ENCODE measurements at places on chromosomes 6 and 20.
A peak's percentile ranks its signal among the peaks of the same experiment; 100 is the strongest.

- no peak for DNase-seq
Observed at GRCh38 chr6:21946298-21946783, 350.5 kb downstream of the PRL start.

GRCh38 chr20:13274275-13274861 lies 53.3 kb downstream of the ISM1 start:
- no peak for DNase-seq

DNA sequence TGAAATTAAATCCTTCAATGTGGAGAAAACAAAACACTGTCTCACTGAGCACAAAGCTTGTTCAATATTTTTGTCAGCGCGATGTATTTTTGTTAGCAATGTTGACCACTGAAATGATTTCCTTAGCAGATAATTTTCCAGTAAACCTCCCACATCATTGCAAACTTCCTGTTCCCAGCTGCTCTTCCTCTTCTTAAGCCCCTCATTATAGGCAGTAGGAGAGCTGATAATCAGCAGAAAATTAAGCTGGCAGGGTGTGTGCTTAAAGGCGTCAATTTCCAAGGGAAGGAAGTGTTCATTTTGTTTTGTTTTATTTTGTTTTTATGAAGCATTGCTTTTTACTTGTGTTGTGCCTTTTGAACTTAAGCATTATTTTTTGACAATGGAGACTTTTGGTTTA lies 29.1 kb upstream of the TMEM14A start:
- DNase-seq: peak; percentile 73

GRCh38 chr20:41044409-41045062 lies 15.9 kb downstream of the TOP1 start:
- no peak for DNase-seq

DNA sequence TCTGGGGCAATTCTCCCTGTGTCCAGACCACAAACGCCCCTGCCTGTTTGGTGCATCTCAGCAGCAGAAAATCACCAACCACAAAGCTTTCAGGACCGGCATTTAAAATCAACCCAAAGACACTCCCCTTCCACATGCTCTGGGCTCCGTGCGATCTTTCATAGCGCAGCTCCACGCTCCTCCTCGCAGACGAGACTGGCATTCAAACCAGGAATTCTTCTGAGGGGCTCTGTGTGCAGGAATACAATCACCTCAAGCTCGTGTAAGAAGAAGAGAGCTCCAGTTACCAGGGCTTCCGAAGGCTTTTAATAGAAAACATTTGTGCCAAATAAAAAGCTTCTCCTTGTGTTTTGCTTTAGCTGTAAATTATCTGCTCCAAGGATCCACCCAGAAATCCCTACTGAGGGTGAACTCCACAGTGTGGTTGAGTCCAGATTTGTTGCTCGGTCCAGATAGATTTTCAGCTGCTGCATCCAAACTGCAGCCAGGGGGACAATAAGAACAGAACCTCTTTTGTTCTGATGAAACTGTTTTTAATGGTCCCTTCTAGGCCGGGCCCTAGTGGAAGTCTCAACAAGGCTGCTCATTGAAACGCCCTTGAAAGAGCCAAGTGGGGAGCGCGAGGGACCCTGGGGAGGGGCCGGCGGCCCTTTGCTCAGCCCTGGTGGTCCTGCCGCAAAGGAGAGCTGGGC lies 16.4 kb upstream of the BMP7 start:
- DNase-seq: no peak

DNA sequence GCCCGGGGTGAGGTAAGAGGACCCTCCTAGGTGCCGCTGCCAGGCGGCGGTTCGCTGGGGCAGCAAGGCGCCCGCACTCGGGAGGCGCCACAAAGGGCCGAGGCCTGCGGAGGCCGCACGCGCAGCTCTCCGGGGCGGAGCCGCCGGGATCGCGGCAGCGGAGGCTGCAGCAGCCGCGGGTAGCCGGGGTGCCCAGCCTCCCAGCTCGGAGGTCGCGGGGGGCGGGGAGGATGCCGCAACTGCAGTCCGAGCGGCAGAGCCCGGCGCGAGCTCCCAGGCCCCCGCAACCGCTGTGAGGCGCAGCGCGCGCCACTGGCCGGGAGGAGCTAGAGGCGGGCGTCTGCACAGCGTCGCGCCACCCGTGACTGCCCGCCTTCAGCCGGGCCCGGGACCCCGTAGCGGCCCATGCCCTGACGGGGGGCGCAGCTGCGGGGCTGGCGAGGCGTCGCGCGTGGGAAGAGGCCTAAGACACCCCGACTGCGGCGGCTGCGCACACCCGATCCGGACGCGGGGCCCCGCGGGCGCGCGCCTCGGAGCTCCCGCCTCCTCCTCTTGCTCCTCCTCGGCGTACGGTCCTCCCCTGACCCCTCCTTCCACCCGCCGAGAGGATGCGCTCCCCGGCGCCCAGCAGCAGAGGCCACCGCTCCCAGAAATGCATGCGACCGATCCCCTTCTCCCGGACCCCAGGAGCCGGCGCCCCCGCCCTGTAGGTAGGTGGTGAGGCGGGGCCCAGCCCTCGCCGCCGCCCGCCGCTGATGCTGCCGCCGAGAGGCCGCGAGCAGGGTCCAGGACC lies at the start of gene NCOA7:
NCOA7 (plus strand) TSS at position 603 of the 793 bp plus-strand sequence. CDS start 24,395 bp downstream, outside the sequence.
- DNase-seq: peak; percentile 81

- no peak for DNase-seq
Observed at GRCh38 chr6:149224399-149224798, 93.1 kb upstream of the TAB2 start.

DNA sequence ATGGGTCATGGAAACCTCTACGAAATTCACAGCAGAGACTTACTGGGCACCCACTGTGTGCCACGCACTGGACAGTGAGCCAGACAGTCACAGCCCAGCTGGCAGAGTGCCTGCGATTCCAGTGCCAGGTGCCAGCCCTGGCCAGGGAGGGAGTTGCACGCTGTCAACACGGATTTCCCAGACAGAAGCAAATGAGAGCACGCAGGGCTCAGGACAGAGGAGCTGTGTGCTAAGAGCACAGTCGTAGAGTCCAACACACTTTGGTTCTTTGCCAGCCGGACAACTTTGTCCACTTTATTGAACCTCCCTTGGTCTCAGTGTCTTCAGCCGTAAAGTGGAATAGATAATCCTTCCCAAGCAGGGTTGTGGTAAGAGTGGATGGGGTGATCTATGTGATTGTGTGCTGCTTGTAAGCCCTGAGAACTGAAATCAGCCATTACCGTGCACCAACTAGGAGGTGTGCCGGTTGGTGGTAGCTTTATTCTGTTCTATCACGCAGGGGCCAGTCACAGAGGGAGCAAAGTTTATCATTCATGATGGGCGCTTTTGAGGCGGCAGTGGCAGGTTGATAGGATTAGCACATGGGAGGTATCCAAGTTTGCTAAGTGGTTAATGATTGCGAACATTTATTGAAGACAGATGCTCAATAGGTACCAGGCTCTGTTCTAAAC lies 40.6 kb downstream of the SIRPA start:
- DNase-seq: no peak

GRCh38 chr6:147204060-147204785 lies at the start of gene STXBP5:
Gene STXBP5 (plus strand): TSS chr6:147204417. CDS start chr6:147204533, 116 bp downstream.
- no peak for DNase-seq

GRCh38 chr6:55016261-55016660 lies 158.1 kb upstream of the HCRTR2 start:
- no peak for DNase-seq

GRCh38 chr6:84771756-84772356 lies 7.5 kb upstream of the TBX18 start:
- DNase-seq: no peak

DNA sequence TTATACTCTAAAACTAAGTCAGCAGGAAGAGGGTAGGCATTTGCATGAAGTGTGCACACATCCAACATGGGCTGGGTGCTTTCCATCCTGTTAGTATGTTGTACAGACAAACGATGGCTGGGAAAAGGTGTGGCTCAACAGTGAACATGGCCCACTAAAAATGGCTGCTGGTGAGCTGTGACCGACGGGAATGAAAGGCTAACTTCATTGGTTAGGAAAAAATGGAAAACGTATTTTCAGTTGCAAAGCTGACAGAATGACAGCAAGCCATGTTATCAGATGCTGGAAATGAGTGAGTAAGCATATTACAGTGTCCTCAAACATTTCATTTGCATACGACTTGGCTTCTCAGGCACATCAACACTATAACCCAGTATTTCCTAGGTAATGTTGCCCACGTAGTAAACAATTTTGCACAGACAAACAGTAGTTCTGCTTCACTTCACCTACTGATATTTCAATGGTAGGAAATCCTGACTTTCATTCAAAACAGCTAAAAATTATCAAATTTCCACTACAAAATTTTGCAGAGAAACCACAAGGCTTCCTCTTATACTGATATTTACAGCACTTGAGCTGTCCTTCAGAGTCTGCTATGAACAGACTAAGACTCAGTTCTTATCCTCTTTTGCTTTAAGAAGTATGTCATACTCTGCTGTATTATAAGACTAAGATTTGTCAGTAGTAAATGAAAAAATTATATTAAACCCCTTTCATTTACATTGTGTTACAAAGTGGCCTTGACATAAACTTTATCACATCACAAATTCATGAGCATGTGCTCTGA lies 98.9 kb downstream of the IRF4 start:
- no peak for DNase-seq

GRCh38 chr20:45088247-45088646 lies 12.7 kb downstream of the KCNS1 start:
- no peak for DNase-seq

DNA sequence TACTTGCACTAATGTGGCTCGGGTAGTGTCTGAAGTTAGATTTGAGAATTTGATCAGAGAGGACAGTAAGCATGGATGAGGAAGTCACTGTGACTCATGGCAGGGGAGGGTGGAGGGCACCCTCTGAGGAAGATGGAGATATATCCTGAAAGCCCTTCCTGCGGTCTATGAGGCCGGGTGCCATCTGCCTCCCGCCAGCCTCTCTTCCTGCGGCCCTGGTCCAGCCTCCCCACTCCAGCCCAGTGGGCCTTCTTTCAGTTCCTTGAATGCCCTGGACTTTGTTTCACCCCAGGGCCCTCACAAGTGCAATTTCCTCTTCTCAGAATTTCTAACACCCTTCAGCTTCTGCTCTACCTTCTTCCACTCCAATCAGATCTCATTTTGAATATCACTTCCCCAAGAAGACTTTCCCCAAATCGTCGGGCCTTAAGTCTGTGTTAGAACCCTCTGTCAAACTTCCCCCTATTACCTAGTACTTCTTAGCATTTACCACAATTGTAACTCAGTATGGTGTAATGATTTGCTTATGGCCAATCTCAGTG lies 20.2 kb upstream of the TNFAIP3 start:
- peak; percentile 93 for DNase-seq

- no peak for DNase-seq
Observed at GRCh38 chr6:7463785-7464184, 74.2 kb downstream of the RIOK1 start.

DNA sequence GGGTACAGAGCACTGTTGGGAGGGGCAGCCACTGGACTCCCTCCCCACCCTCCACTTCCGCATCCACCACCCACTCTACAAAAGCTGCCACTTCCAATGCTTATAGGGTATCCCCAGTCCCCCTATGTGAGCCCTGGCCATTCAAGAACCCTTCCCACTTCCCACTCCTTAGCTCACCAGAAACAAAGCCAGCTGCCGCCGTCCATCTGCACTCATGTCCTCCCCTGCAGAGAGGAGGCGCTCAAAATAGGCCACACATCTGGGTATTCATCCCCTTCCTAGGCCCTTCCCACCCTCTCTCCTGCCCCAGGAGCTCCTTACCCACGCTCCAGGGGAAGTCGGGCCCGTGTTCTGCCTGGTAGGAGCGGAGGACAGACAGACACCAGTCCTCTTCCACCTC lies 6.5 kb upstream of the LY6G5C start:
- no peak for DNase-seq

- no peak for DNase-seq
Observed at GRCh38 chr20:22555791-22556564, 28.4 kb downstream of the FOXA2 start.

- DNase-seq: peak; percentile 78
Observed at GRCh38 chr20:51535075-51535386, 7.5 kb downstream of the NFATC2 start.

DNA sequence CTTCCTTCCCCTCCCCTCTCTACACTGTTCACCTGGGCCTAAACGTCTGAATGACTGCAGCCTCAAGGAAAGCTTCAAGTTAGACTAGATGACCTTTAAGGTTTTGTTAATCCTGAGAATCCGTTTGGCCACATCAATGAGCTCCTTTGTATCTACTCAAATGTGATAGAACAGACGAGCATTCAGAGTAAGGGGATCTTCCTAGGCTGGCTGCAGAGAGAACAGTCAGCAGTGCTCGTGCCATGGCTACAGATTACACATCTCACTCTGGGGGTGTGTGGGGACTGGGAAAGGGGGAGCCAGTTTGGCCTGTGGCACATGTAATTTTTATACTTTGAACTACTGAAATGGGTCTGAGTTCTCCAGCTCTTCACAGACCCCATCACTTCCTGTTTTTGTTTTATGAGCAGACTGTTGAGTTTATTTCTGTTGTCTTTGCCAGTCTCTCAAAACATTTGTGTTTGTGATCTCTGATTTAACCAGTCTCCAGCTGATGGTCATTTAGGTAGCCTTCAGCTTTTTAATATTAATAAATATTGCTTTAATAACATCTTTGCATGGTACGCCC lies 50.9 kb downstream of the KCNS1 start:
- no peak for DNase-seq

DNA sequence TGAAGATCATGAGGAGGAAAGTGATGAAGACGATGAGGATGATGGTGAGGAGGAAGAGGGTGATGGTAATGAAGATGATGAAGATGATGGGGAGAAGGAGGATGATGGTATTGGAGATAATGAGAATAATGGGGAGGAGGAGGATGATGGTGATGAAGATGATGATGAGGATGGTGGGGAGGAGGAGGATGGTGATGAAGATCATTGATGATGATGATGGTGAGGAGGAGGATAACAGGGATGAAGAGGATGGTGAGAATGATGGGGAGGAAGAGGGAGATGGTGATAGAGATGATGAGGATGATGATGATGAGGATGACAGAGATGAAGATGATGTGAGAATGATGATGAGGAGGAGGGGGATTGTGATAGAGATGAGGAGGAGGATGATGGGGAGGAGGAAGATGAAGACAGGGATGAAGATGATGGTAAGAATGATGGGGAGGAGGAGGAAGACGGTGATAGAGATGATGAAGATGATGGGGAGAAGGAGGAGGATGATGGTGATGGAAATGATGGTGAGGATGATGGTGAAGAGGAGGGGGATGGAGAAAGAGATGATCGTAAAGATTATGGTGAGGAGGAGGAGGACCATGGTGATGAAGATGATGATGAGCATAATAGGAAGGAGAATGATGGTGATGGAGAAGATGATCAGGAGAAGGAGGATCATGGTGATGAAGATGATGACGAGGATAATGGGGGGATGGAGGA lies 273.7 kb downstream of the SMOC2 start:
- no peak for DNase-seq

DNA sequence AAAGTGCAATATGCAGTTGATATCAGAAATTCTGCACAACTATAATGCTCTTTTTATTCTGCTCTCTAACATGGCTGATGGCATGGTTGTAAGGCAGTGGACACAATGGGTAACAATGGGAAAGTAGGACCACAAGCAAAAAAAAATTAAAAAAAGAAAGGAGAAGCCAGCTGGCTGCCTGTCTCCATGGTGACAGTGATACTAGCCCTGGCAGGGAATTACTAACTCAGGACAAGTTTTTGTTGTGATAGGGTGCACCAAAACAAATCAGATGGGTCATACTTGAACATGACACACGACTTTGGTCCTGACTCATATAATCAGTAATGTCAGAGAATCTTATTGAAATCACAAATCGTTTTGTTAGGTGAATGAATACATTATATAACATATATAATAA lies 169.4 kb downstream of the TRDN start:
- DNase-seq: no peak

GRCh38 chr20:40993794-40994540 lies 34.7 kb upstream of the TOP1 start:
- no peak for DNase-seq

Measured in suppressor macrophage treated with lipopolysaccharide for 1 hour (primary cell).